EH (cell line): ENCODE measurements at places on chromosomes 7 and 10.

DNA sequence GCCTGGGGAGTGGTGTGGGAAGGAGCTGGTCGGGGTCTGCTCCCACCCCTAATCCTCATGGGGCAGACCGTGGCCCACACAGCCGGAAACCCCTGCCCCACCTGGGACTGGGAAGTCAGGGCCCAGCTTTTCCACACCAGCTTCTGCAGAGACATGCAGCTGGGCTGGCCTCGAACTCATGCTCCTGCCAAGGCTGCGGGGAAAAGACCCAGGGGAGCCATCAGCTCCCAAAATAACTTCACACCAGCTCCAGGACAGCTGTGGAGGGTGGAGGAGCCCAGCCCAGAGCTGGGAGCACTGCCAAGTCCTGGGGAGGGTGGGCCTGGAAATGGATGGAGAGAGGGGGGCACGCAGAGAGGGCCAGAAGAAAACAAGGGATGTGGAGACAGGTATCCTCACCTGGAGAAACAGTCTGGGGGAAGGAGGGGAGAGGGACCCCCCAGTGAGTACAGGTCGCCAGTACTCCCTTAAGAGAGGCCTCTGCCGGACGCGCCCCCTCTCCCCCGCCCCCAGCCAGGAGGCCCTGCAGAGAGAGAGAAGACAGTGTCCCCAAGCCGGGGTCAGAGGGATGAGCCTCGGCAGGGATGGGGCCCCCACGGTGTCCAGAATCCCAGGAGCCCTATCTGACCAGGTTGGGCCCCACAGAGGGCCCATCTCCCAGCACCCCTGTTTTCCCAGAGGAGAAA lies 11.5 kb upstream of the GRIFIN start:
- no peak for DNase-seq

DNA sequence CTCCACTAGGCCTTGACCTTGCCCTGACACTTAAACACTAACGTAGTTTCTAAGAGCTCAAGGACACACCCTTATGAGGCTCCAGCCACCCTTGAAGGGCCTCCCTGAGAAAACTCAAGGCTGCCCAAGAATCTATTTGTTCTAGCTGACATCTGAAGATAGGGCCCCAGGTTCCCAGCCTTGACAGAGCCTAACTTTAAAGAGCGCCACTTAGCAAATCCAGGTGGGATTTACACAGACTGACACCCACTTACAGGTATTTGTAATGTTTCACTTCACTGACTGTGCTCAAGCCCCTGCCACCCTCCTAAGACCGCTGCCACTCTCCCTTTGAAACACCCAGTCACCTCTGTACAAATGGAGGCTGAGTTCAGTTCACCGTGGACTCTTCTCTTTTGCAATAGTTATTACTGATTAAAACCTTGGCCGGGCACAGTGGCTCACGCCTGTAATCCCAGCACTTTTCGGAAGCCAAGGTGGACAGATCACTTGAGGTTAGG lies 90.4 kb downstream of the SVOPL start:
- DNase-seq, result no peak

DNA sequence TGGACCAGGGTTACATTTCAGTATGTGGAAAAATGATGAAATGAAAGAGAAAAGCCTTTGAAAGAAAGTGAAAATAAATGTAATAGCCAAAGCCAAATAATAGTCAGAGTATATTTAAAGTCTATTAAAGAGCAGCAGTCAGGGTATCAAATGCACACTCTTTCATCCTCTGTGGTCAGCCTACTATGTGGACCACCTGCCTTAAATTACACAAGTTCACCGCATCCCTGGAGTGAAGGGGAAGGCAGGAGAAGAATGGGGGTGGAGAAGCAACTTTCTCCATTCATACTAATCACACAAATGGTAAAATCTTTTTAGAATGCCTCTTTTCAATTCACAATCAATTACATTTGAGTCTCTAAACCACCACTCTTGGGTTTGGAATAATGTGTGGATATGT lies 16.0 kb downstream of the TWIST1 start:
- no peak for DNase-seq

DNA sequence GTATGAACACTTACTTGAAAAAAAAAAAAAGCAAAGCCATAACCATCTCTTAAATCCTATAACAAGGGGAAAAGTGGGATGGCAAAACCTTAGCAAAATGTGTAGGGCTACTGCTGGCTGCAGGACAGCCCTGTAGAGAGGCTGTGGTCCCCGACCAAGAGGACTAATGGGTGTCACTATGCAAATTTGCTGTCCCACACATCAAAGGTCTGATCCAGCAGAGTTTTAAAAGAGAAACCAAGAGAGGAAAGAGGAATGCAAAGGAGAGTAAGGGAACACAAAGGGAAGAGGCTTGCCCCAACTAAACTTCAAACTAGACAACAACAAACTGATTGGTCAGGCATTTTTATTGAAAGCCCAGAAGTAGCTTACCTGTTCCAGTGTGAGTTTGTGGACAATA lies 3.1 kb upstream of the ZNRF2 start:
- DNase-seq, result no peak

DNA sequence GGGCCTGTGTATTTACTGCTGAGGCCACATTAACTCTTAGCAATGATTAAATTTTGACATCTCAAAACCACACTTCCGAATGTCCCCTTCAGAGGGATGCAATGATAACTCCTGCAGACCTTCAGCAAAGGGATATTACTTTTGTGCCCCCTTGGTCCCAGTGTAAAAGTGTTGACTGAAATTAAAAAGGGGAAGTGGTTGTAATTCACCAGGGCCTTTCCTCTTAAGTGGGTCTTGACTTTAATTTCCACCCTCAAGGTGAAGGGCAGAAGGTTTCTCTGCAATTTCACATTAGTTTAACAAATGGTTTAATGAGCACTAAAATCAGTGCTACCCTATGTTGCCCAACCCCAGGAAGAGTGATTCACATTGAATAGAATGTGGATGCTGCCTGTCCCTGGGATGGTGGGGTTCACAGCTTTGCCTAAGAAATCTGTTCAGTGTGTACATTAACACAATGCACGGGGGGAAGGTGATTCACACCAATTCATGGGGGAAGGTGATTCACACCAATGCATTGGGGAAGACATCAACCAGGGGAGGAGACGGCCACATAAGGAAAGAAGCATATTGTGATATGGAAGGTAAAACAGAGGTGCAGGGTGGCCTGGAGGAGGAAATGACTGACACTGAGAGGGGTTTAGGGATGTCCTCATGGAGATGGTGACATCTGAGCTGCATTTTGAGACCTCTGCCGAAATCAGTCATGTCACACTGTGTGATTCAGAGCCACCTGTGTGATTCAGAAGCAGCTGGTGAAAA lies 19.4 kb upstream of the TNS3 start:
- peak; percentile 94 for DNase-seq

DNA sequence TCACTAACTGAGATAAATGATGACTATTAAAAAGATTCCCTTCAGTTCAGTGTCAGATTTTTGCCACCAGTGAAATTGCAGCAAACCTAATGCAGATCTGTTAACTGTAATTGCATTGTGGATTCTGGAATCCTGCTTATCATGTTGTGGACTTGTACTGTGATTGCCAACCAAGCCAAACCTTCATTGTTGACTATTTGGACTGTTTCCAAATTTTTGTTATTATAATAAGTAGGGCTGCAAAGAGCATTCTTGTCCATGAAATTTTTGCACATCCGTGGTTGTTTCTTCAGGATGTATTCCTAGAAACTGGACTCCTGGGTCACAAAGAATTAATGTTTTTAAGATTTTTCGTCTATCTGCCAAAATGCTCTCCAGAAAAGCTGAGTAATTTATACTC lies 281.6 kb upstream of the ZMIZ1 start:
- DNase-seq, result no peak

DNA sequence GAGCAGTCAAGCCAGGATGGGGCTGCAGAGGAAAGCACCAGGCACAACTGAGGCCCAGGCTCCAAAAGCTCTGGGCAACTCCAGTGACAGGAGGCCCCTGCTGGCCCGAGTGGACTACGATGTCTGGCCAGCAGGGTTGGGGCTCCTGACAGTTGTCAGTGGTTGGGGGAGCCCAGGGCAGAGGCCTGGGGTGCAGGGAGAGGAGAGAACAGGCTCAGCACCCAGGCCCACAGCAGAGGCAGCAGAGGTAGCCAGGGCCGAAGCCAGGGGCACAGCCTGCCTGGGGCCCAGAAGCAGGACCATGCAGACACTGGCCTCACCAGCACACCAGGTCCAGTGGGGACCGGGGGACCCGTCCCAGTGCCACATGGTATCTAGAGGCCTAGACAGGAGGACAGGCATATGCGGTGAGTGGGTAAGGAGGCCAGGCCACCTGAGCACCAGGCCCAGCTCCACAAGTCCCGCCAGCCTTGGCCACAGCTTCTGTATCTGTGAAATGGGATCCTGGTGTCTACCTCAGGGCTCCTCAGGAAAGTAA lies 46.0 kb upstream of the LRRC18 start:
- DNase-seq, result no peak

GRCh38 chr7:15389073-15389472 lies 172.7 kb downstream of the AGMO start:
- DNase-seq, result no peak

DNA sequence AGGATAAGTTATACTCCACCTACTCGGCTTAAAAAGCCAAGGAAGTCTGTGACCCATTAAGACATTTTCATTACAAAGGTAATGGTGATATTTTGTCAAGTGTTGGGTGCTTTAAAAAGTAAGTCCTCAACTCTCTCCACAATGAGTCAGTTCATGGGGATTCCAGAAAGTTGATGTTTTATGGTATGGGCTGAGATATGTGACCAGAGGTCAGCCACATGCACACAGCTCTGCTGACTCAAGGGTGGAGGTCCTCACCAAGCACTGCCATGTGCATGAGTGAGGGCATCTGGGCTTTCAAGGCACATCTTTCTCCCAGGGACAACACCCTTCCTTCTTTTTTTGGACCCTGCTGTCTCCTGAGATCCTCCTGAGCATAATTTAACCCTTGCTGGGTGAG lies 292.9 kb downstream of the PTEN start:
- peak; percentile 95 for DNase-seq

DNA sequence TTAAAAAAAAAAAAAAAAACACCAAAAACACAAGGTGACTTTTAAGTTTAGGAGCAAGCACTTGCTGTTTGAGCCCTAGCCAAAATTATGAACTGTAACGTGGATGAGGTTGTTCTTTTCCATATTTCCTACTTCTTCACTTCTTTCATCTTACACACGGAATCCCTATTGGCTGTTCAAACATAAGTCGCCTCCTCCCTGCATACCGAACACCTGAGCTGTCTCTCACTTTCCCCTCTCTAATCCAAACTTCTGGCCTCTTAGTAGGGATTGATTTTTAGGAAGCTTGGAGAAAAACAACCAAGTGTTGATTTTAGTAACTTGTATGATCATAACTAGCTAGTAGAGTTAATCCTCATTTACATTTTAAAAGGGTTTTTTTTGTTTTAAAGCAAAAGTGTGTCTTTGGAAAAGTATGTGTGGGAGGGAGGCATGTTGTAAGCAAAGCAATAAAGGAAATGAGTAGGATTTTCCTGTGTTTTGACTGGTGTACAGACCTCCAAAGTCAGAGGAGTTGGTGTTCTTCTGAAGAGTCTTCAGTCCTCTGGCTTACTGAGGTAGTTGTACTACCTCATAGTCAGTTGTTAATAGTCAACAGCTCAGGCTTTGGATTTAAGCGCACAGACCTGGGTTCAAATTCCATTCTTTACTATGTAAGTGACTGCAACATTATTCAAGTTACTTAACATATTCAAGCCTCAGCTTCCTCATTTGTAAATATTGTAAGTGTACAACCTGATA lies 39.3 kb downstream of the RABGEF1 start:
- peak; percentile 29 for DNase-seq

DNA sequence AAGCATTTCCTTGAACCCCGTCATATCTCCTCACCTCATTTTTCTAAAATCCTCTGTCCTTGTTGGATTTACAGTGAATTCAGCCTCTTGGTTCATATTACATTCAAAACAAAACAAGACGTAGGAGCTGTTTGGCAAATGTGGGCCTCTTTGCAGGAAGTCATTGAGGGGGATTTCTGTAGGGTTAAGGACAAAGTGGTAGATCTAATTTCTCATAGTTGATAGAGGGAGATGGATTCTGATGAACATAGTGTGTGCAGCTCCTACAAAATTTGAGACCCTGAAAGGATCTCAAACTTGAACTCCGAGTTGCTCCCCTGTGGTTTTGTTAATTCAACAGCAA lies 682 bp downstream of the TBXAS1 start:
- DNase-seq, result no peak

- DNase-seq, result no peak
Measured at GRCh38 chr7:50594136-50594535, 28.9 kb upstream of the DDC start.

GRCh38 chr7:80249619-80250295 lies 115.1 kb downstream of the GNAI1 start:
- DNase-seq, result peak; percentile 77

- DNase-seq, result no peak
Measured at GRCh38 chr10:61541960-61542359, 88.8 kb upstream of the TMEM26 start.

- DNase-seq, result no peak
Measured at GRCh38 chr10:16960551-16960950, 143.3 kb upstream of the RSU1 start.
